ENCODE measurements at places on chromosomes 1 and 21. TPM values are rescaled to one million over a fixed set of nuclear protein-coding genes. Genes with fewer than 3 reads are reported as not detected.

GRCh38 chr1:148307583-148308185, 155.6 kb upstream of the NBPF11 start:
- DNase-seq = no peak

DNA sequence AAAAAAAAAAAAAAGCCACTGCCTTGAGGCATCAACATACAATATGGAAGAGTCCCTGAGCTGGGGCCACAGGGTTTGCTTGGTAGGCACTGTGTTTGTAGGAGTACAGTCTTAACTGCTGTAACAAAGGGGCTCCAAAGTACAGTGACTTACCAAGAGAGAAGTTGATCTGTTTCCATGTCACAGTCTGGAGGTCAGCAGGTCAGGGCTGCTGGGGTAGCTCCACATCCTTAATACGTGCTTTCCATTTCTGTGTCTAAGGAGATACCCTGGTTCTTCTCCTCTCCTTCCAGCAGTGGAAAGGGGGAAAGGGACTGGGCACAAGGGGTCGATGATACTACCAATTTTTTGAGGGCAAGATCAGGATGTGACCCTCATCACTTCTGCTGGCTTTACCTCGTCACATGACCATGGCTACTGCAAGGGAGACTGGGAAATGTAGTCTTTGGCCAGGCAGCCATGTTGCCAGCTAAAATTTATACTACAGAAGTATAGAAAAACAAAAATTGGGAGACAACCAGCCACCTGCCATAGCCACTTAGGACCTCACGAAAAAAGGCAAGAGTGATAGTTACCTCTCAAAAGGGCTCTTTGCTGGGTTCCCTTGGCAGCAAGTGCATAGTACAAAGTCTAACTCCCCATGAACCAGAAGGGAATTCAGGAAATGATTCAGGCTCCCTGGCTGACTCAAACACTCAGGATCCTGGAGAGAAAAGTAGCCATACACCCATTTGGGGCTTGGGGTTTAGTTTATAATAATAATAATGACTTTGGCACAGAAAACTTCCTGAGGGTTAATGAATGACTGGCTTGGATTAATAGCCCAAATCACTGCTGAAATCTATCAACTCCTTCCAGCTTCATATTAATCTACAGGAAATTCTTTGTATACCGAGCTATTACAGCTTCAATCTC, 52.7 kb upstream of the ATP5PO start:
- no peak for DNase-seq

GRCh38 chr1:162712317-162713029, 78.0 kb upstream of the HSD17B7 start:
- no peak for DNase-seq

GRCh38 chr1:35633547-35633946, 7.8 kb downstream of the PSMB2 start:
- no peak for DNase-seq

- peak; percentile 50 for DNase-seq
Measured at GRCh38 chr1:4655674-4656532, 1.5 kb downstream of the AJAP1 start.

DNA sequence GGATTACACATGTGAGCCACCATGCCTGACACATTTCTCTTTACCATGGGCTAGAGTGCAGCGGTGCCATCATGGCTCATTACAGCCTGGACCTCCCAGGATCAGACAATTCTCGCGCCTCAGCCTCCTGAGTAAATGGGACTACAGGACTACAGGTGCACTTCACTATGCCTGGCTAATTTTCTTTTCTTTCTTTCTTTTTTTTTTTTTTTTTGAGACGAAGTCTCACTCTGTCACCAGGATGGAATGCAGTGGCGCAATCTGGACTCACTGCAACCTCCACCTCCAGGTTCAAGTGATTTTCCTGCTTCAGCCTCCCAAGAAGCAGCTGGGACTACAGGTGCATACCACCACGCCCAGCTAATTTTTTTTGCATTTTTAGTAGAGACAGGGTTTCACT, 14.8 kb upstream of the KIF1B start:
- DNase-seq = no peak

DNA sequence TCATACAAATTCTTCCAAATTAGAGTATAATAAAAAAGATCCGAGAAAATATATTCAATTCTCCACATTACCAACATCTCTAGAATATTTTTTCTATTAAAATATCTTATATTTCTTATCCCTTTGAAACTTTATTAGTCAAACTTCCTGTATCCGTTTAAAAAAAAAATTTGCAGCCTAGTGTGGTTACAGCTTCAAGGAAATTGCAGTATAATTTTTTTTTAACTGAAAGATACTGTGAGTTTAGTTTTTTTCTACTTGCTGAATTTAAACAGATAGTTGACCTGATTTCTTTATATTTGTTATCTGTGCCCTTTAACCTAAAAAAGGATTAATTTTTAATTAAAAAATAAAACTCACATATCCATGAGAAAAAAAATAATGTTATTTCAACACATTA, 1.5 kb downstream of the RGS18 start:
- no peak for DNase-seq

DNA sequence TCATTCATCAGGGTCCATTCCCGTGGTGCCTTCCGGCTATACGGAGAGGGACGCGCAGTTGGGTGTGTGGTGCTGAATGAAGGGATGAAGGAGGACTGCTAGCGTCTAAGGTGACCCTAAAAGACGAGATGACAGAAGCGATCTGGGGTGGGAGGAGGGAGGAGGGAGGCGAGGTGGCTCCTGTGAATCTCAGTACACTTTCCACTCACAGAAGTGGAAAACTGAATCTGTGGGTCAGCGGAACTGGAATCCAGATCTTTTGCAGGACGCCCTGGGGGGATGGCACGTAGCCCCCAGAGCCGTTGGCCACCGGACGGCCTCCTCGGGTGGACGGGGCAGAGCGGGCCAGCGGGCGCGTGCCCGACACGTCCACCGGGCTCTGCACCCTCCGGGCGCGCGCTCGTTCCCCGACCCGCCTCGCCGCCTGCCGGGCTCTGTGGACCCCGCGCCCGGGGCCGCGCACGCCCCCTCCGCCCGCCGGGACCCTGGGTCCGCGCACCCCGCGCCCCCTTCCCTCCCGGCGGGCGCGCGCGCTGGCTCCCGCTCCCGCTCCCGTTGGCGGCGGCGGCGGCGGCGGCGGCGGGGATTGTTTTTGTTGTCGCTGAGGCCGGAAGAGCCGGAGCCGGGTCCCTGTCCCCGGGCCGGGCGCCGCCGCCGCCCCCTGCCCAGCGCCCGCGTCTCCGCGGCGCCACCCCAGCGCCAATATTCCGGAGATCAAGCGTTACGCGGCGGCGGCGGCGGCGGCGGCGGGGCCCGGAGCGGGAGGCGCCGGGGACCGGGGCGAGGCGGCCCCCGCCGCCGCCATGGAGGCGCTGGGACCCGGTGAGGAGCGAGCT, at the start of gene AGO4:
TSS of gene AGO4 (plus strand) at position 403 of the 836 bp plus-strand sequence. CDS start at position 804, 401 bp downstream.
- peak; percentile 65 for DNase-seq

DNA sequence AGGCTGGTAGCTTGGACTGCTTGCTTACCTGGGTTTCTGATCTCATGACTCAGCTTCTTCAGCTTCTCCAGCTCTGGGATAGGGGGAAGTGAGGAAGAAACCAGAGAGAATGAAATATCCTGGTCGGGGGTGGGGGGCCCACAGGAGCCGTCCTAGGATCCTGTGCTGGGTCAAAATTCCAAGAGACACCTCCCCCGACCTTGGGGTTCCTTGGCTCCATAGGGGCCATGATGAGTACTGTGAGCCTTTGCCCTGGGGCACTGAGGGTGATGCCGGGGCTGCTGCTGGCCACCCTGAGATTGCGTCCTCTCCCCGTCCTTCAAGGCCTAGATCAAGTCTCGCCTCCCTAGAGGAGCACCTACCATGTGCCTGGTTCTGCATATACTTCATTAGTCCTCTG, 40.0 kb downstream of the MYOM3 start:
- no peak for DNase-seq

GRCh38 chr1:226555092-226555491, 6.5 kb downstream of the STUM start:
- no peak for DNase-seq

DNA sequence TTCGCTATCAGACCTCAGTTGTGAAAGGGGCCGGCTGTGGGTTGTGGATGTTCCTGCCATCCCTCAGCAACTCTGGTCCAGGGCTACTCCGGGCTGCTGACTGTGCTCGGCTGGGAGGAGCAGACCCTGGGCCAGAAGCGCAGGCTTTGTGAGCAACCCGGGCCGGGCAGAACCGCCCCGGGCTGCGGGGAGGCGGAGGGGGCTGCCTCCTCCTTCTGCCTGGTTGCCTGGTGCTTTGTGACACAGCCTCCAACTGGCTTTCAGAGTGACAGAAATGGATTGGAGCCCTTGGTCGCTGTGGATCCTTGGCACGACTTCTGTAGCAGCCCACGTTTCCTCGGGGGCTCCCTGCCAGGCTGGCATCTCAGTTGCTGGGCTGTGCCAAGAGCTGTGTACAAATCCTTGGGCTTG, 10.0 kb downstream of the DRAXIN start:
- DNase-seq = no peak

DNA sequence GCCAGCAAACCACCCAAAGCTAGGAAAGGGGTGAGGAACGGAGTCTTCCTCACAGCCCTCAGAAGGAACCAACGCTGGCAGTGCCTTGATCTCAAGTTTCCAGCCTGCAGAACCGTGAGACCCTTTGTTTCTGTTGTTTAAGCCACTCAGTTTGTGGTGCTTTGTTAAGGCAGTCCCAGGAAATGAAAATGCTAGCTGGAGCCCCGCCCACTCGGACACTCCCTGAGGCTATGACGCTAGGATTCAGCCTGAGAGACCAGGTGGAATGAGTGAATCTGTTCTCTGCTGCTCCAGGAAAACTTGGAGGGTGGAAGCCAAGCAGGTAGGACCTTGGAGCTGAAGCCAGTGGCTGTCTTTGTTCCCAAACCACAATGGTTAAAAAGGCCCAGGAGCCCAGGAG, 196.5 kb upstream of the POU3F1 start:
- DNase-seq = no peak

GRCh38 chr1:97202481-97203380, 481.1 kb downstream of the PTBP2 start:
- DNase-seq = no peak

GRCh38 chr1:44168520-44169098, 27.2 kb upstream of the KLF18 start:
- no peak for DNase-seq

GRCh38 chr1:78716186-78716585, 66.6 kb downstream of the IFI44 start:
- no peak for DNase-seq

GRCh38 chr1:111214074-111214801, 13.3 kb upstream of the CHI3L2 start:
- no peak for DNase-seq

DNA sequence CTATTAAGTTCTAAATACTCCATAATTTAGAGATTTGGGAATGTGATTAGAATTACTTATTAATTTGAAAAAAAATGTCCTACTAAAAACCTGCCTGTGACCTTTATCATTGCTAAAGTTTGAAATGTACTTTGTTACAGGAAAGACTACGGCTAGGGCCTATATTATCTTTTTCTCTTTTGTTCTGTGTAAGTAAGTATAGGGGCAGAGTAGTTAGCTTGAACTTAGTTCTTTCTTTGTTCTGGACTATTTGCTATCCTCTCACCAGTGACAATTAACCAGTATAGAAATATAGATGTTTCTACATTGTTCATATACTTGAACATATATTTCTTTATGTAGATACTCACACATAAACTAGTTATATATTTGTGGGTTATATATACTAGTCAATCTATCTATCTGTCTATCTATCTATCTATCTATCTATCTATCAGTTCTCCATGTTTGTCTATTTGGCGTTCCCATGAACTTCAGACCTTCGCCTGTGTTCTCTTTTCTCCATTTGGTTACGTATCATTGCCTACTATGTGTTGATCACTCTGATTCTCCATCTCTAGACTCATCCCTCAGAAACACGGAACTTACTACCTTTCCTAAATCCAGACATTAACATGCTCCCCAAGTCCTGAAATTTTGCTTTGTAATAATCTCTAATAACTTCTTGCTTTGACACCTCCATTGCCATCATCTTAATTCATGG, 3.3 kb downstream of the PTPRC start:
- no peak for DNase-seq

GRCh38 chr1:33742663-33743062, 121.2 kb upstream of the HMGB4 start:
- no peak for DNase-seq

DNA sequence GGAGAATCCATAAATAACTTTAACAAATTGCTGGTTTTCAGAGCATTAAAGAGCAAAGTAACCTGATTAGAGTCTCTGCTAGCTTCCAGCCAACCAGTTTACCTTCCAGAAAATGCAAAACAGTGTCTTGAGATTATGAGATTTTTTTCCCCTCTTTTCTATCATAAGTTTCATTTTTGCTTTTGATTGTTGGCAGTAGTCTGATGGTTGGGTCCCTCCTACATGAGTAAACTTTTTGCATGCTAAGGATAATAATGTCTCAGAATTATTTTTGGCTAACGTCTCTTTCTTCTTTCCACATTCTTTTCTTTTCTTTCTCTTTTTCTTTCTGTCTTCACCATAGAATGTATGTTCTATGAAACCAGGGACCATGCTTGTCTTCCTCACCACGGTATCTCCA, 6.3 kb upstream of the ADAMTS5 start:
- no peak for DNase-seq

- DNase-seq = no peak
Measured at GRCh38 chr1:29890201-29890959, 654.1 kb downstream of the PTPRU start.

DNA sequence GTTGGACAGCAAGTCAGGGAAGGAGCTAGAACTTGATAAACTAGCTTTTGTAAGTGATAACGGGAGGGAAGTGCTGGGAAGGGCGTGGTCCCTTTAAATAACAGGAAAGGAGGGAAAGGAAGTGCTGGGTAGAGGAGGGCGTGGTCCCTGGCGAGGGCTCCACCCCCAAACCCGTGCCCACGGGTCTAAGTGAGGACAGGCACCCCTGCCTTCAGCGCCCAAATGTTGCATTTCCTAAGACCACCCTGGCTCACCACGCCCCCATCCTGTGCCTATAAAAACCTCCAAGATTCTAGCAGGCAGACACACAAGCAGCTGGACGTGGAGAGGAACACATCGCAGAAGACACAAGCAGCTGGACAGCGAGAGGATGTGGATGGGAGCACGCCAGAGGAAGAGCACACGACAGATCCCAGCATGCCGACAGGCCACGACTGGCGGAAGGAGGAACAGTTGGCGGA, 58.5 kb downstream of the PALMD start:
- no peak for DNase-seq

Gene FHAD1
- total RNA-seq = 5.0 TPM

Gene CCDC17
- 5.8 TPM for total RNA-seq

Gene OR2T12
- not detected for total RNA-seq

Gene UBXN10
- total RNA-seq = 2.8 TPM

Gene OSCP1
- 21.0 TPM for total RNA-seq

Gene SLC26A9
- total RNA-seq = 2.9 TPM

Gene PLEKHM2
- 60.1 TPM for total RNA-seq

Gene AKNAD1
- total RNA-seq = not detected

Gene ADGRL2
- total RNA-seq = 70.8 TPM

Gene CACNA1S
- 0.05 TPM for total RNA-seq

Gene CLCA4
- total RNA-seq = not detected

Gene S100B
- total RNA-seq = not detected

Gene JAK1
- total RNA-seq = 32.5 TPM

Gene LGR6
- 0.47 TPM for total RNA-seq
